A549 treated with dexamethasone at 1 μM for 4 hours (cell line): ENCODE measurements at places on chromosomes 2 and 18. TPM values are rescaled to one million over a fixed set of nuclear protein-coding genes. Genes with fewer than 3 reads are reported as not detected.

FAHD2B gene
- 10.6 to 12.7 TPM (median 11.4 TPM) in 5 replicates for total RNA-seq

MROH2A gene
- total RNA-seq: 0.14 to 0.37 TPM (median 0.30 TPM) in 5 replicates

C2orf81 gene
- 3.3 to 3.7 TPM (median 3.6 TPM) in 5 replicates for total RNA-seq

APCDD1 gene
- 0.07 to 0.11 TPM (median 0.07 TPM) in 3 of 5 replicates, not detected in the others for total RNA-seq

CD207 gene
- total RNA-seq: 0.05 to 0.08 TPM (median 0.07 TPM) in 3 of 5 replicates, not detected in the others

ANO7 gene
- 1.7 to 2.1 TPM (median 1.9 TPM) in 5 replicates for total RNA-seq

TRIM43 gene
- total RNA-seq: 0.07 to 0.17 TPM (median 0.12 TPM) in 4 of 5 replicates, not detected in the other

CD226 gene
- total RNA-seq: 0.07 to 0.21 TPM (median 0.17 TPM) in 5 replicates

C2orf80 gene
- total RNA-seq: not detected in 5 replicates

CRYGD gene
- not detected in 5 replicates for total RNA-seq

POTEJ gene
- total RNA-seq: not detected in 5 replicates

TYW5 gene
- 7.0 to 8.2 TPM (median 7.3 TPM) in 5 replicates for total RNA-seq

IL1R2 gene
- total RNA-seq: 0.91 to 2.1 TPM (median 1.3 TPM) in 5 replicates

TMEM178A gene
- total RNA-seq: 0.12 to 0.21 TPM (median 0.15 TPM) in 4 of 5 replicates, not detected in the other

AGXT gene
- total RNA-seq: not detected in 5 replicates

PTPRN gene
- 0.97 to 1.8 TPM (median 1.4 TPM) in 5 replicates for total RNA-seq

REEP1 gene
- 0.89 to 1.6 TPM (median 1.2 TPM) in 5 replicates for total RNA-seq

CYTIP gene
- total RNA-seq: 0.04 to 0.25 TPM (median 0.05 TPM) in 3 of 5 replicates, not detected in the others

GRP gene
- total RNA-seq: not detected in 5 replicates

PFN4 gene
- total RNA-seq: 1.2 to 1.8 TPM (median 1.4 TPM) in 5 replicates

LIMS4 gene
- total RNA-seq: 0.39 to 0.62 TPM (median 0.48 TPM) in 5 replicates

FOXD4L1 gene
- total RNA-seq: 0.09 to 0.54 TPM (median 0.41 TPM) in 5 replicates

LAMA3 gene
- 45.2 to 74.1 TPM (median 63.0 TPM) in 5 replicates for total RNA-seq

AKAIN1 gene
- not detected in 5 replicates for total RNA-seq

YWHAQ gene
- total RNA-seq: 1,138 to 1,236 TPM (median 1,184 TPM) in 5 replicates

IGFBP5 gene
- total RNA-seq: 0.18 to 0.27 TPM (median 0.23 TPM) in 5 replicates

LIMS1 gene
- 44.6 to 80.9 TPM (median 68.5 TPM) in 5 replicates for total RNA-seq

CDH2 gene
- total RNA-seq: 39.4 to 57.6 TPM (median 50.4 TPM) in 5 replicates
